ENCODE measurements at places on chromosomes 5 and 9.
A peak's percentile ranks its signal among the peaks of the same experiment; 100 is the strongest.

DNA sequence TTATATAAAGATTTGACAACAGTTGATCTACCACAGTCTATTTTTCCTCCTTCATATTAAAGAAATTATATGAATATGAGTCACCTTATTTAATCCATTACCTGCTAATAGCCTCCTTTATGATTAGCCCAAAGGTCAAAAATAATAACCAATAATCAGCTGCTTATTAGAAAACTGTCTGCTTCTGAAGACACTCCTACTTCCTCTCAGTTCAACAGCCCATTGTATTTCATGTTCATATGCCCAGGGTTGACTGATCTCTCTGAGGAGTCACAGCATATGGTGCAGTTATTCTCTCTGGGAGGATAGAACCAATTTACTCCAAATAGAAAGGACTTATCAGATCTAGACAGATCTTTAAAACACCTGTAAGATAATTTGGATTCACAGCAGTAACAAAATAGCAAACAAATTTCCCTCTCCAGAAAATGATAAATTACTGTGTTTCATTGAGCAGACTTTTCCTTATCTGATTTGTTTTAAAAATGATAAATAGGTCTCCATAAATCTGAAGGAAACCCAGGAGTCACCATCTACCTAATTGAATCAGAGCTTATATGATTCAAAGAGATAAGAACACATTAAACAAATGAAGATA is 180.4 kb upstream of the ITGA1 start:
- DNase-seq, result no peak

DNA sequence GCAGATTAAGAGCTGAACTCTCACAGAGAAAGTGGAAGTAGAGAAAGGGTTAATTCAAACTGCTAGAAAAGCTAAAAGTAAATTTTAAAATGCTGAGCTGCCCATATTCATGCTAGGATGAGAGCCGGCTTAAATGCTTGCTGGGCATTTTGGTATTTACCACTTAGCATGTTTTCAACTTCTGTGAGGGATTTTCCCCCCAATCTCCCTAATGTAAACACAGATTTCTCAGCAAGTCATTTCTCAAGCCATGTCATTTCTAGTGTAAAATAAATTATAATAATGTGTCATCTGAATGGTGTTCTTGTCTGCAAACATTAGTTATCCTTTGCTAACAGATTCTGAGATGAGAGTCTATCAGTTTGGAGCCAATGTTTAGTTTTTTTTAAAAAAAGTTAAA is 22.3 kb downstream of the RPS23 start:
- DNase-seq, result no peak

DNA sequence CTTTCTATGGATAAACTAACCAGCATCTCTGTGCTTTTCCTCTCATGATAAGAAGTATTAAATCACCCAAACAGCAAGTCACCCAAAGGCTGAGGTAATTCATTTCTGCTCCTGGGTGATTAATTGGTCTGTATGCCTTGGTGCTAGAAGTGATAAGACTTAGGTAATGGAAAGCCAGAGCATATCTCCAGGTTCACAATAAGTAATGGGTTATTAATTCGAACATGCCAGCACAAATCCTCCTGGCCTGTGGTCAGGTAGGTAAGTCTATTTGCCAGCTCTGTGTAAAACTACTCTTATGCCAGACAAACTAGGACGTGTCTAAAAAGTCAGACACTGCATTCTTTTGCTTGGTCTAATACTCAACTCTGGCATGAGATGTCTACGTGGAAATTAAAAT is 11.2 kb upstream of the ENC1 start:
- no peak for DNase-seq

- DNase-seq, result peak; percentile 87
Observed at GRCh38 chr9:127611899-127612790, at the start of gene STXBP1. TSS of gene STXBP1 (plus strand) at chr9:127612277. CDS start at chr9:127612404, 127 bp downstream.

DNA sequence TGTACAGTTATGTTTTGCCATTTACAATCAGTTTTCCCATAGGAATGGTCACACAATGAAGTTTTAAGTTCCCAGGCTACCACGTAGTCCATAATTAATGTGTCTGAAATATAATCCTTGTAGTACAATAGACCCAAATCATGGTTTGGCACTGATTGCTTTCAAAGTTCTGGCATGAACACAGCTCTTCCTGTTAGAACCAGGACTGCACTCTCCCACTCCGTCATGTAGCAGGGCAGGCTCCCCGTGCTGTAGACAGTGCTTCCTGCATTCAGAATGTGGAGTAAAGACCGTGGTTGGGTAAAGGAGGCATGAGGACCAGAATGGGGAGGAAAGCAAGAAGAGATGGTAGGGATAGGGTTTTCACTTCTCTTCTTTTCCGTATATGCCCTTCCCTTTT is 4.0 kb downstream of the SEC61B start:
- DNase-seq, result no peak

DNA sequence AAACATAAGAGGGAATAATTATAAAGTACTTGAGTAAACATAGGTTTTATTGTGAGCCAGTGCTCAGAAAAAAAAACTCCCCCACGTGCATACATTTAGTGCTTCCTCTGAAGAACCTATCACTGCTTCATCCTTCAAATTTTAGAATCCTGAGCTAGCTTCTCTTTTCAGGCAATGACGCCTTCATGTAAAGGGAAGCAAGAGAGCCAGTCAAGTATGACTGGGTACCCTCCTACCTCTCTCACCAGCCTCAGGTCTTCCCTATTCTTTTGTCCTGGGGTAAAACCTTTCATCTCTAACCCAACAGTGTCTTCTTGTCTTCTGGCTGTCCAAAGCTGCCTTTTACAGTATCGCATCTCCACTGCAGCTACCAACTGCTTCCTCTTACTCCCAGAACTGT is 32.0 kb downstream of the PLPP1 start:
- no peak for DNase-seq

DNA sequence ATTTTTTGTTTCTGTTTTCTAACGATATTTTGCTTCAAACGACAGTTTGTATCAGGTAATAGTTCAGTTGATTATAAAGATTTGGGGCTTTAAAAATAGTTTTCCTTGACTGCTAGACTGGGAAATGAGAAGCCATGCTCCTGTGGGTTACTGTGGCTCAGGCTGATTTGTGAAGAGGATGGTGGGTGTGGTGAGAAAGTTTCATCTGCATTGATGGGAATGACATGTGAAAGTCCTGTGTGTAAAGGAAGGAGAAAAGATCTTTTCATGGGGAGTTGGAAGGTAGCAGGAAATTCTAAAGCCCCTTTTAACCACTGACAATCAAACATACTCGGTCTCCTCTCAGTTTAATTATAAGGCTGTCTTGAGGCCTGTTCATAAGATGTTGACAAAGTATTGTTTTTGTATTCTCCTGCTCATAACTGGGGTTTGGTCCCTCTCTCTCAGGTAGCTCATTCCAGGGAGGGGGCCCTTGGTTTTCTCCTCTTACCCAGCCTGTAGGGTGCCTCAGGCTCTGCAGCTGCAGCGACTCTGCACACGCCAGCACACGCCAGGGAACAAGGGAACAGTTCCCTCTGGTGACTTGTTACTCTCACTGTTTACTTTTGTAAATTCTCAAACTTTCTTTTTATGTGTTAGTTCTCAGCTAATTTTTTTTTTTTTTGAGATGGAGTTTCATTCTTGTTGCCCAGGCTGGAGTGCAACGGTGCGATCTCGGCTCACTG is 91.6 kb downstream of the CARTPT start:
- DNase-seq, result no peak

DNA sequence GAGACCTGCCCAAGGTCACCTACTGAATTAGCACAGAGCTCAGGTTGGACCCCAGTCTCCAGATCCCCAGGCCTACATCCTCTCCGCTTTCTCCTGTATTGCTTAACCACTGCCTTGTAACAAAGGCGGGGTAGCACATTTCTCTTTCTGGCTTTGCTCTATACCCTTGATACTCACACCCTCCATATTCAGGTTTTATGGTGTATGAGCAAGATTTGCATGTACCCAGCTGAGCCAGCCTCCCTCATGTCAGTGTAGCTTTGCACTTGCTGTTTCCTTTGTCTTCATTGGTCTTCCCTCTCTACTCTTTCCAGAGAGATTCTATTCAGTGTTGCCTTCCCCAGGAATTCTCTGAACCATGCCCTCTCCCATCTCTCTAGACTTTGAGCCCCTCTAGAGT is 19.6 kb upstream of the ZCCHC7 start:
- DNase-seq, result no peak

DNA sequence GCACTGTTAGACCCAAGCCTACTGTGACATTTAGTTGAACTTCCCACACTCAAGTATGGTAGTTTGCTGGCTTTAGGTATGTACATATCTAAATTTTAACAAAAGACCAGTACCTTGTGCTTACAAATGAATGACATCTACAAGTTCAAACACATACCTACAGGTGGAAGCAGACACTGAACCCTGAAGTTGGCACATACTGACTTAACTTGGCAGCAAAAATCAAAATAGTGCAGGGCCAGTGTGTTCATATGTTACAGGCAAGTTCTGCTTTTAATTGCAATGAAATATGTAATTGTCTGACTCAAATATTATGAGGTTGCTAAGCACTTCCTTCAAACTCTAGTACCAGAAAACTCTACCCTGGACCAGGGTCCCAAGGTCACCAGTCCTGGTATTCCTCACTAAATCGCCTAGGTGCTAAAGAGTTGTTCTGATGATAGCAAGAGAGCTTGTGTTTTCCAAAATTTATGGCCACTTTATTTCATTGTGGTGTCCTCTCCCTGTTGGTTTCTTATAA is 77.4 kb downstream of the MEGF10 start:
- DNase-seq, result no peak

- DNase-seq, result no peak
Observed at GRCh38 chr5:19240170-19240569, 747.8 kb downstream of the CDH18 start.

- no peak for DNase-seq
Observed at GRCh38 chr5:179275941-179276837, 69.1 kb downstream of the ADAMTS2 start.

GRCh38 chr5:167916706-167917105 is 374.7 kb upstream of the WWC1 start:
- DNase-seq, result no peak
